ENCODE measurements at places on chromosomes 7 and 10.

DNA sequence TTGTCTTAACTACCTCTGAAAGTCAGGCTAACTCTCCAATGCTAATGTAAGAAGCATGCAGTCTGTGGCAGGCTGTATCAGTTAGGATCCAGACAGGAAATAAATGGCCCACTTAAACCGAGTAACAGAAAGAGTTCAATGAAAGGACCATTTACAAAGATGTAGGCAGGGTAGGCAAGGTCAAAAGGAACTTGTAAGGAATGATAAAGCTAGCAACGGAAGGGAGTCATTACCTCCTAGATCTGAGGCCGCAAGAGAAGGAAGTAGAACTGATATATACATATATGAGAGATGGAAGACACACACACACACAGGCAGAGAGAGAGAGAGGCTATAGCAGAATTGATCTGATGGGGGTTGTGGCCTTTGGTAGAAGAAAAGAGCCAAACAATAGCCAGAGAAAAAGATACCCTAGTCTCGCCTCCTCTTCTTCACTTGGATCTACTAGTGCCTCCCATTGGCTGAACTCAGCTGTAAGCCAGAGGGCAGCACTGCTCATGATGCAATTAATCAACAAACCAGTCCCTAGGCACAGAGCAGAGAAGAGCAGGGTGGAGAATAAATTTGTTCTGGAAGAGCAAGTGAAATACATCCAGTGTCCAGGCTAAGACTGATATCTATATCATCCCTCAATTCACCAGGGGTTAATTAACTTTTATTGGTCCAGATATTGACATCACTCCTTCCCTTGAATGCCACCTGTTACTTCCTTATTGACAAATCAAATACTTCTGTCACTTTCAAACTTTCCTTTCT lies 91.2 kb downstream of the LSMEM1 start:
- DNase-seq: no peak

GRCh38 chr7:520503-521161 lies 986 bp upstream of the PDGFA start:
- no peak for DNase-seq

DNA sequence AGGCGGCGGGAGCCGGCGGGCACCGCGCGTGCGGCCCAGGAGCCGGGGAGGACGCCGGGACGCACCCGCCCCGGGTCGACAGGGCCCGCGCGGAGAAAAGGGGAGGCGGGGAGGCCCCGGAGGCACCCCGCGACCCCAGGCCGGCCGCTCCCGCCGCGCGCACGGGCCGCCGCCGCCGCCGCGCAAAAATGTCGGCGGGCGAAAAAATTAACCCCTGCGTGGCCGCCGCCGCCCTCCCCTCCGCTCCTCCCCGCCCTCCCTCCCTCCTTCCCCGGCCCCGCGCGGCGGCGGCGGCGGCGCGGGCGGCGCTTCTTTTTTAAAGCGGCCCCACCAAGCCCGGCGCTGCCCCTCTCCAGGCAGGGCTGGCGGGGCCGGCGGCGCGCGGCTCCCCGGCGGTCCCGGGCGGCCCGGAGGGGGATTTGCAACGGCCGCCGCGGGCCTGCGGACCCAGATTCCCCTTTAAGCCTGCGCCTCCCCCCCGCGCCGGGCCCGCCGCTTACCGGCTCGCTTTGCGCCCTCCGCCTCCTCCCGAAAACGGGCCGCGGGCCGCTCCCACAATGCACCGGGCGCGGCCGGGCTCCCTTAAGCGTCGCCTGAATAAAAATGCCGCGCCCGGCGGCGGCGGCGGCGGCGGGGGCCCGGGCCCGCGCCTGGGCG lies 465 bp downstream of the SEPHS1 start:
- DNase-seq: peak; percentile 76

- DNase-seq: no peak
Observed at GRCh38 chr7:124399941-124400340, 365.7 kb downstream of the GPR37 start.

DNA sequence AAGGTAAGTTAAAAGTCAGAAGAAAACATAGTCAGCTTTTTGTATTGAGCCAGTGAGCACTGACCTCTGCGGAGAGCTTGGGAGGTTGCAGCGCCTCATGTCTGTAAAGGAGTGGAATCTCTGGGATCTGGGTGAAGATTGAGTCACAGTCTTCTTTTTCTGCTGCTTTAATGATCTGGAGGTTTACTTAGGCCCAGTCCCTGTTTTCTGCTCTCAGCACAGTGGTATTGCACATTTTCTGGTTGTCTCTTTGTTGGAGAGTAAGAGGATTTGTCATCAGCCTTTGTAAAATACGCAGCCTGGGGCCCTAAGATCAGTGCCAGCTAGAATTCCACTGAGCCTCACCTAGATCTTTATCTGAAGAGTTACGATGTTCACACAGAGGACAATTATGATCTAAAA lies 58.3 kb upstream of the GJD4 start:
- DNase-seq: no peak

- no peak for DNase-seq
Observed at GRCh38 chr10:96272316-96273280, 1.2 kb upstream of the BLNK start.

DNA sequence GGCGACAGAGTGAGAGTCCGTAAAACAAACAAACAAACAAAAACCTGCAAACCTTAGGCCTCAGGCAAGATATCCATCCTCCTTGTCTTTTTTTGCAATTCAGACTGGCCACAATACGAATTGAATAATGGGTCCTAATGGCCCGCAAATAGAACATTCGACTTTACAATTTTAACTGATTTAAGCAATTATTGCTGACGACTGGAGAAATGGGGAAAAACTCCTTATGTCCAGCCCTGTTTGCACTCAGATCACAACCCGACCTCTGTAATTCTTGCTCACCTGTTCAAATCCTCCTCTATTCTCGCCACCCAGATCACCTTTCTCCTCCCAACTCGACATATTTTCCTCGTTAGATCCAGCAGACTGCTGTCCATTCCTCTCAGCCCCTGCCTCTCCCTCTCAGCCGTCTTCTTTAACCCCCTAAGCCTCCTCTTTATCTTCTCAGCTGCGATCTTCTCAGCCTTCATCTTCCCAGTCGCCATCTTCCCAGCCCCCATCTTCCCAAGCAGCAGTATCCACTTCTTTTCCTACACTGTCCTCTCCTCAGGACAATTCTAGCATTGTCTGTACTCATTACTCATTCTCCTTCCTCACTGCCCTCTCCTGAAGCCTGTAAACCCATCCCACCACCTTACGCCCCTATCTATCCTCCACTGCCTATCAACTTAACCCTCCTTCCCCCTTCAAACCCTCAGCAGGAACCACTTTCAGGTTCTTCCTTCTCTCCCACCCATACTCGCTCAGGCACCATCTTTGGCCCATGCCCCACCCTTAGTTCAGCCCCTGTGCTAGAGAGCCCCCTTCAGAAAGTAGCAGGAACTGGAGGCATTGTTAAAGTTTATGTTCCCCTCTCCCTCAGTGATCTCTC lies 61.8 kb downstream of the LRRC17 start:
- no peak for DNase-seq

GRCh38 chr10:107409522-107409921 lies 245.0 kb upstream of the SORCS1 start:
- no peak for DNase-seq

- no peak for DNase-seq
Observed at GRCh38 chr10:122062831-122063674, 74.1 kb downstream of the TACC2 start.

- peak; percentile 73 for DNase-seq
Observed at GRCh38 chr7:138903186-138903820, 77.9 kb downstream of the KIAA1549 start.

DNA sequence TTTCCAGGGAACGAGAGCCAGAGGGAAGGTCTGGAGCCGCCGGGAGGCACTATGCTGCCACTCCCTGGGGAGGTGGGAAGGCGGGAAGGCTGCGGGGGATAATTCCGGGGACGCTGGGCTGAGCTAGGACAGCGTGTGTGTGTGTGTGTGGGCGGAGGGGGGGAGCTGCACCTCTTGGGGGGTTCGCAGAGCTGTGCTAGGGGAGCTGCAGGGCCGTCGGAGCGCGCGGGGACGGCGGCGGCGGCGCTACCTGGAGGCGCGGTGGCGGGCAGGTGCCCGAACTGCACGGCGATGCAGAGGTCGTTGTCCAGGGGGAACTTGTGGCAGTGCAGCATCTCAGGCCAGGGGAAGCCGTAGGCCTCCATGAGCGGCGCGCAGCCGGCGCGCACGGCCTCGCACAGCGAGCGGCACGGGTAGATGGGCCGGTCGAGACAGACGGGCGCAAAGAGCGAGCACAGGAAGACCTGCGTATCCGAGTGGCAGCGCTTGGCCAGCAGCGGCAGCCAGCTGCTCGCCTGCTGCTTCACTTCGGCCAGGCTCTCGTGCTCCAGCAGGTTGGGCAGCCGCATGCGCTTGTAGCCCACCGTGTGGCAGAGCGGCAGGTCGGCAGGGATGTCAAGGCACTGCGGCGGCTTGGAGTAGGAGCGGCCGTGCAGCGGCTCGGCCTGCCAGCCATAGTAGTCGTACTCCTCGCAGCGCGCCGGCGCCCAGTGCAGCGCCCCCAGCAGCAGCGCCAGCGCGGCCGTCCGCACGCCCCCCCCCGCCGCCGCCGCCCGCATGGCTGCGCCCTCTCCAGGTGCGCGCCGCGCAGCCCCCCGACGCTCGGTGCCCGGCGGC lies 526 bp downstream of the SFRP5 start:
- DNase-seq: no peak

GRCh38 chr7:23235813-23236221 lies 10.8 kb upstream of the GPNMB start:
- DNase-seq: no peak

GRCh38 chr7:303425-303824 lies 13.5 kb downstream of the FOXL3 start:
- no peak for DNase-seq

DNA sequence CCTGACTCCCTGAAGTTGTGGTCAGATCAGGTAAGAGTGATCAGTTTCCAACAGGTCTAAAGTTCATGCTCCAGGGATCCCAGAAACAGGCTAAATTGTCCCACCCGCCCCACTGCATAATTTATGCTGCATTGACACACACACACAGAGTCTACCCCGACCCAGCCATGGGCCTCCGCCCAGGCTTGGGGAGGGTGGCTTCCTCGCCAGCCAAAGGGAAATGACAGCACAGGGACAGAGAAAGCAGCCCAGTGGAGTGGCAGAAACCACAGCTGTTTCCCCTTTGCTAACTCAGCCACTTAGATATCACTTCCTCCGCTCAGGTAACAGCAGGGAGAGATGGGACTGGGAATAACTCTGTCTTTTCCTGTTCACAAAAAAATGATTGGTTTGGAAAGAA lies 9.4 kb downstream of the SH3PXD2A start:
- DNase-seq: peak; percentile 38

GRCh38 chr10:70292004-70292403 lies 8.2 kb upstream of the NPFFR1 start:
- no peak for DNase-seq

DNA sequence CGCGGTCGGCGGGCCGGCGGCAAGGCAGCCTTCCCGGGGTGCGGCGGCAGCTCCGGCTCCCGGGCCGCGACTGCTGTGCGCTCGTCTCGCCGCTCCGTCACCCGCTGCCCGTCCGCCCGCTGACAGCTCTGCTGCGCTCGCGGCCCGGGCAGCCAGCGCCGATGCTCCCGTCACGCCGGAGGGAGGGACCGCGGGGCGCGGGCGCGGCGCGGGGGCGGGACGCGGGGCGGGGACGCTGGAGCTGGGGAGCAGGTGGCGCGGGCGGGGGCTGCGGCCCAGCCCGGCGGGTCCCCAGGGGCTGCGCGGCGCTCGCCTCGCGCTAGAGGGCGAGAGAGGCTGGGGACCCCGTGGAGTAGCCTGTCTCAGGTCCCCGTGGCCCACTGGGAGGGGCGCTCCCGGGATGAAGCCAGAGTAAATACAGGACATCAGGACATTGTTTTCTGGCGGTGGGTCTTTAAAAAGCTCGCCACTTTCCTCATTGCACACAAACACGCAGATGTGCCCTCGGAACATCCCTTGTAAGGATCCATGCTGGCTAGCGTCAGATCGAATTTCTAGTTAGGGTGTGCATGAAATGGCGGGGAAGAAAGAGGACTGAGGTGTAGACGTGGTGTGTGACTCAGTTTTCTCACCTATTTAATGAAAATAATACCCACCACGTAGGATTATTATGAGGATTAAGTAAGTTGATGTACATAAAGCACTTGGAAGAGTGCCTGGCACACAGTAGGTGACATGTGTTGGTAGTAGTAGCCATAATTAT lies at the start of gene ELAPOR2:
ELAPOR2 (minus strand) TSS at position 130 of the 763 bp plus-strand sequence. CDS start 141 bp downstream, outside the sequence.
- DNase-seq: peak; percentile 70

GRCh38 chr10:31927884-31928548 lies 615 bp downstream of the ARHGAP12 start:
- DNase-seq: peak; percentile 59

- DNase-seq: no peak
Observed at GRCh38 chr7:57789130-57789529, 339.2 kb downstream of the ZNF716 start.

DNA sequence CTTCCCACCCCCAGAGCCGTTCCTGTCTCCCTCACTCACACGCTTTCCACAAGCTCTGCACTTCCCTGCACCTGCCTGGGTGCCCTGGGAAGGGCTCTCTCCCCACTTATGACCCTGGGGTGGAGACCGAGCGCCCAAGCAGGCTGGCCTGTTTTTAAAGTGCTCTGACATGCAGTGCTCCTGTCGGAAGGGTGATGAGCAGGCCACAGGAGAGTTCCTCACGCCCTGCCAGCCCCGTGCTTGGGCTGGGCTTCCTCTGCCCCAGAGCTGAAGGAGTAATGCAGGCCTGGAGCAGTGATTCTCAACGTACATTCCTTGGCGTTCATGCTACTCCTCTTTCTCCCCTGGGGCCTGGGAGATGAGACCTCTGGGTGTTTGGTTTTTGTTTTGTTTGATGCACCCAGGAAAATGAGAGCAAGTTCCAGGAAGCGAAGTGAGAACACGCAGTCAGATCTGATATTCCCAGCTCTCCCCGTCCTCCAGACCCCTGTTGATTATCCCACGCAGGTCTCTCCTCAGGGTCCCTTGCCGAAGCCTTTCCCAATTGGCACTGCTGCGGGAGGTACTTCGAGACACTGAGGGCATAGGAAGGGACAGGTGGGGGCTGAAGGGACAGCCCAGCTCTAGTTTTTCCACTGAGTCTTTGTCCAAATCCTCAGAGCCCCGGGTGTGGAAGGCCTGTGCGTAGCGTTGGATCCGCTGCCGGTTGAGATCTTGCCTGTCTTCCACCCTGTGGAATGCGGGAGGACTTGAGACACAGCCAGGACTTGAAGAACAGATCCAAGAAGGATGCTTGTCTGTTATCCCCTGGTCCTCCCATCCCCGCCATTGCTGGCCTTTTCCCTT lies 14.1 kb downstream of the TRPV6 start:
- no peak for DNase-seq

DNA sequence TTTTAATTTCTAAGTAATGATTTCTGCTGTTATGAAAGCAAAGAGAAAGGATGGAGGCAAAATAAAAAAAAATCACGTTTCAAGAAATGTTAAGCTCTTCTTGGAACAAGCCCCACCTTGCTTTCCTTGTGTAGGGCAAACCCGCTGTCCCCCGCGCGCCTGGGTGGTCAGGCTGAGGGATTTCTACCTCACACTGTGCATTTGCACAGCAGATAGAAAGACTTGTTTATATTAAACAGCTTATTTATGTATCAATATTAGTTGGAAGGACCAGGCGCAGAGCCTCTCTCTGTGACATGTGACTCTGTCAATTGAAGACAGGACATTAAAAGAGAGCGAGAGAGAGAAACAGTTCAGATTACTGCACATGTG lies 2.4 kb downstream of the ADRB1 start:
- DNase-seq: no peak

Data from CD4-positive, alpha-beta T cell treated with Interleukin-4 for 4 hours (primary cell).